ENCODE measurements at places on chromosomes 13 and 19. TPM values are rescaled to one million over a fixed set of nuclear protein-coding genes. Genes with fewer than 3 reads are reported as not detected.

The SLC7A9 gene
- 0.16 TPM for total RNA-seq

The RUVBL2 gene
- total RNA-seq: 125 TPM

The KIR2DL3 gene
- total RNA-seq: 0.30 TPM

The ZNF730 gene
- 0.50 TPM for total RNA-seq

The ALOX5AP gene
- 184 TPM for total RNA-seq

DNA sequence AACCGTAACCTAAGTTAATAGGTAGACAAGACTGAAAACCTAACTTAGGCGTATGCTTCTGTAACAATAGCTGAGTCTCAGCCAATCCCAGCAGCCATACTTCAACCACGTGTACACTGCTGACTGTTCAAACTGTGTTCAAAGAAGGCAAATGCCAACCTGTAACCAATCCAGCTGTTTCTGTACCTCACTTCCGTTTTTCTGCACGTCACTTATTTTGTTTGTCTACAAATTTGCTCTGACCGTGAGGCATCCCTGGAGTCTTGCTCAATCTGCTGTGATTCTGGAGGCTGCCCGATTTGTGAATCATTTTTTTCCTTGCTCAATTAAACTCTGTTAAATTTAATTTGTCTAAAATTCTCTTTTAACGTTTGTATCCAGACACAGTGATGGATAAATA, 59.2 kb downstream of the EDNRB start:
- no peaks in the 10 kb centered on the region for H3K4me1 ChIP-seq
- no peak overlapping the region for H3K27ac ChIP-seq
- no peak for DNase-seq
- no peaks in the 10 kb centered on the region for H3K36me3 ChIP-seq
- no peak overlapping the region for H3K4me3 ChIP-seq
- H3K27me3 ChIP-seq: peaks cover 5% of the 10 kb centered on the region

DNA sequence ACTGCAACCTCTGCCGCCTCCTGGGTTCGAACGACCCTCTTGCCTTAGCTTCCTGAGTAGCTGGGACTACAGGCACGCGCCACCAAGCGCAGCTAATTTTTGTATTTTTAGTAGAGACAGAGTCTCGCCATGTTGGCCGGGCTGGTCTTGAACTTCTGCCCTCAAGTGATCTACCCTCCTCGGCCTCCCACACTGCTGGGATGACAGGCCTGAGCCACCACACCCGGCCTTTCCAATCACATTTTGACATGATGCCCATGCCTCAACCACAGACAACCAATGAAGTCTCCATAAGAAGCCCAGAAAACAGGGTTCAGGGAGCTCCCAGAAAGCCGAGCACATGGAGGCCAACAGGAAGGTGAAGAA, 11.7 kb downstream of the RAB20 start:
- peaks cover 2% of the 10 kb centered on the region for H3K27me3 ChIP-seq
- H3K36me3 ChIP-seq: no peaks in the 10 kb centered on the region
- H3K4me3 ChIP-seq: no peak overlapping the region

GRCh38 chr19:53903055-53903680, 5.9 kb upstream of the CACNG7 start:
- H3K36me3 ChIP-seq: no peaks in the 10 kb centered on the region
- peaks cover 48% of the 10 kb centered on the region for H3K27me3 ChIP-seq
- no peak overlapping the region for H3K4me3 ChIP-seq

DNA sequence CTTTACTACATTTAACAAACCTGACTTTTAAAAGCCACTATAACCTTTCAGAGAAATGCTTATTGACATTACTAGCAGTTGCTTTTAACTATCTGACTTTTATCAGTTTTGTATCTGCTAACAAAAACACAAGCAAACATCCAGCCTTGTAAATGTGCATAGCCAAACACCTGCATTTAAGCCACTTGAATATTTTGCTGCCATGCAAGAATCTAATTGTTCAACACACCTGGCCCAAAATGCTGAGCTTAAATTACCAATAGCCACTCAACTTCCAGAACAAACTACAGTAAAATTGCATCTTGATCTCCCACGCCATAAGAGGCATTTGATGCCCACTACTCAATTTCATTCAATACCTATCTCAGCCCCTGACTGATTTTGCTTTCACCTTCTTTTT, 9.3 kb downstream of the ZIC5 start:
- H3K4me3 ChIP-seq: no peak overlapping the region
- H3K27me3 ChIP-seq: peaks cover 85% of the 10 kb centered on the region
- DNase-seq: no peak
- H3K36me3 ChIP-seq: peaks cover 2% of the 10 kb centered on the region

DNA sequence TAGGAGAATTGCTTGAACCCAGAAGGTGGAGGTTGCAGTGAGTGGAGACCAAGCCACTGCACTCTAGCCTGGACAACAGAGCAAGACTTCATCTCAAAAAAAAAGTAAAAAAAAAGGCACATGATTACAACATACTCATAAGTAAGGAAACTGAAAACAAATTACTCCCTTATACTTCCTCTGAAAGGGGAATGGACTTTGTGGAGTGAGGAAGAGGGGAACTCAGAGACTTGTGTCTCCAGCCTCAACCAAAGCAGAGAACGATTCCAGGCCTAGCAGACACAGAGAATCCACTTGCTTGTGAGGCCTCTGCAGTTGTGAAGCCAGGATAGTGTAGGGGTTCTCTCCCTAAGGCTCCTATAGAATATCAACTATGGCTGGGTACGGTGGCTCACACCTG, 4.3 kb upstream of the LATS2 start:
- H3K36me3 ChIP-seq: peaks cover 3% of the 10 kb centered on the region
- peak; percentile 36 for DNase-seq
- H3K4me1 ChIP-seq: peaks cover 6% of the 10 kb centered on the region
- H3K27ac ChIP-seq: no peak overlapping the region
- H3K27me3 ChIP-seq: peaks cover 29% of the 10 kb centered on the region

GRCh38 chr13:25247360-25247759, 39.9 kb downstream of the MTMR6 start:
- no peaks in the 10 kb centered on the region for H3K4me1 ChIP-seq
- no peaks in the 10 kb centered on the region for H3K27me3 ChIP-seq
- no peak for DNase-seq
- no peak overlapping the region for H3K4me3 ChIP-seq

GRCh38 chr19:47352095-47352494, 3.0 kb downstream of the DHX34 start:
- DNase-seq: no peak
- peak overlapping the region; percentile 54 for H3K27ac ChIP-seq
- H3K4me1 ChIP-seq: peaks cover 35% of the 10 kb centered on the region
- H3K4me3 ChIP-seq: no peak overlapping the region
- H3K36me3 ChIP-seq: peaks cover 38% of the 10 kb centered on the region

- peak; percentile 76 for DNase-seq
- H3K36me3 ChIP-seq: peaks cover 2% of the 10 kb centered on the region
- H3K27me3 ChIP-seq: peaks cover 30% of the 10 kb centered on the region
- peak within 1 kb of the TSS; percentile 88 for H3K27ac ChIP-seq
Measured at GRCh38 chr19:45404557-45405434, at the start of gene PPP1R13L. PPP1R13L (minus strand) TSS chr19:45405069; CDS start chr19:45398318, 6,751 bp downstream.

- H3K4me3 ChIP-seq: peak overlapping the region; percentile 71
- no peak for DNase-seq
- H3K4me1 ChIP-seq: peaks cover 64% of the 10 kb centered on the region
- peaks cover 31% of the 10 kb centered on the region for H3K27me3 ChIP-seq
Measured at GRCh38 chr19:54369082-54369687, 4.5 kb upstream of the LAIR1 start.

- DNase-seq: no peak
- no peak overlapping the region for H3K27ac ChIP-seq
- peaks cover 23% of the 10 kb centered on the region for H3K4me1 ChIP-seq
- H3K36me3 ChIP-seq: no peaks in the 10 kb centered on the region
Measured at GRCh38 chr13:27976362-27977091, 7.4 kb upstream of the CDX2 start.

- peaks cover 17% of the 10 kb centered on the region for H3K36me3 ChIP-seq
- no peaks in the 10 kb centered on the region for H3K27me3 ChIP-seq
- H3K4me1 ChIP-seq: no peaks in the 10 kb centered on the region
- H3K27ac ChIP-seq: no peak overlapping the region
Measured at GRCh38 chr13:100648354-100648753, 26.2 kb downstream of the TMTC4 start.

- H3K27me3 ChIP-seq: no peaks in the 10 kb centered on the region
- peak overlapping the region; percentile 47 for H3K27ac ChIP-seq
- DNase-seq: no peak
- H3K4me3 ChIP-seq: no peak overlapping the region
- peaks cover 4% of the 10 kb centered on the region for H3K4me1 ChIP-seq
Measured at GRCh38 chr19:47124937-47125668, 5.5 kb upstream of the SAE1 start.

DNA sequence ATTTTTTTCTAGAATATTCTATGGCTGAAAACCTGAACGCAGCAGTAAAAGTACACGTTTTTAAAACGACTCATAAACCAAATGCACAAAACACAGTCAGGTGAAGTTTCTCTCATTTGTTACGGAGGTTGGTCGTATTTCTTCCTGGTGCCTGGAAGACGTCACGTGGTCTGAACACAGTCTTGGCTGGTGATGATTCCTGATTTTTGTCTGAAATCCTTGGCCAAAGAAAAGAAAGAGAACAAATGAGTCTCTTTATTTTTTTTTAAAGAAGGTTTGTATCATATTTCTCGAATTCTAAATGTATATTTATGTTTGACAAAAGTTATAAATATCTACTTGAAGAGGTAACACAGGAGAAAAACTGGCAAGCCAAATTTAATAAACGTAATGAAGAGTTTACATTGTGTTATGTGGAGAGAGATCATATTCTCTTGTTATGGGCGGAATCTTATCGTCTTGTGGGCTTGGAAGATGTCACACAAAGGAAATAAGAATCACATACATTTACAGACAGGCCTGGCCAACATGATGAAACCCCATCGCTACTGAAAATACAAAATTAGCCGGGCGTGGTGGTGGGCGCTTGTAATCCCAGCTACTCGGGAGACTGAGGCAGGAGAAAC, 10.0 kb upstream of the PNMA8A start:
- no peaks in the 10 kb centered on the region for H3K36me3 ChIP-seq
- H3K27ac ChIP-seq: no peak overlapping the region
- no peak for DNase-seq
- peaks cover 51% of the 10 kb centered on the region for H3K27me3 ChIP-seq
- peaks cover 5% of the 10 kb centered on the region for H3K4me1 ChIP-seq

DNA sequence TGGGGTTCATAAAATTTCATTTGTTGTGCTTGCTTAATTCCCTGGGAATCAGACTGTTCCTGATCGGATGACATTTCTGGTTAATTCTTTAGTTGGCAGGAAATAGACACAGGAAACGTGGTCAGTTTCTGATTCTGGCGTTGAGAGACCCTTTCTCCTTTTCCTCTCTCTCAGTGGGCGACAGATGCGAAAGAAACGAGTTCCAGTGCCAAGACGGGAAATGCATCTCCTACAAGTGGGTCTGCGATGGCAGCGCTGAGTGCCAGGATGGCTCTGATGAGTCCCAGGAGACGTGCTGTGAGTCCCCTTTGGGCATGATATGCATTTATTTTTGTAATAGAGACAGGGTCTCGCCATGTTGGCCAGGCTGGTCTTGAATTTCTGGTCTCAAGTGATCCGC, 10.8 kb downstream of the LDLR start:
- no peak for DNase-seq
- H3K27me3 ChIP-seq: no peaks in the 10 kb centered on the region
- H3K36me3 ChIP-seq: peaks cover 70% of the 10 kb centered on the region
